H1 (cell line): ENCODE measurements at places on chromosomes 2 and 18.

DNA sequence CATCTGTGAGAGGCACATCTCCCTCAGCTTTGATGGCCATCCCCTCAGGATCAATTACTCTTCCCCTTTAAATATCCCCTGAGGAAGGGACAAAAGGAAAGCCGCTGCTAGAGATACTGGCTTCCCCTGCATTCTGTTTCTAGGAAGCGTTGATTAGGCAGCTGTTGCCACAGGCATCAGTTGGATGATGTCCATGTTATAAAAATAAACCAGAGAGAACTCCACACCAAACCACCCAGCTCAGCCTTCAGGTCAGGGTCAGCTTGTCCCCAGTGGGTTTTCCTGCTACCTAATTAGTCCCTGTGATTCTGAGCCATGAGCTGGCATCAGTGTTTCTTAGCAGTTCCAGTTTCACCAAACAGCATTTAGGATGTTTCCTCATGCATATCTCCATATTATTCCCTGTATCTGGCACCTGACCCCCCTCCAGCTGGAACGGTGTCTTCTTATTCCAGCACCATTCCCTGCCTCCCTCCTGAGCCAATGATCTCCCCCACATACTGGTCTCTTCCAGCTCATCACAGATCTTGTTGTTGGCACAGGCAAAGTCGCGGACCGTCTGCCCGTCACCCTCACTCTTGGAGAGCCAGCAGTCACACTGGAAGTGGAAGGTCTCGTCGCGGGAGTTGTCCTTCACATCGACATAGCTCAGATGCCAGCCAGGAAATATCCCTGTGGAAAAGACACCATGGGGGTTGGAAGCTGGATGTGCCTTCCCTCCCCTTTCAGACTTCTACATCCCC lies 168.4 kb downstream of the LOXHD1 start:
- DNase-seq: no peak

- no peak for DNase-seq
These were observed 100.7 kb downstream of the NUP35 start for GRCh38 chr2:183224948-183225347.

GRCh38 chr2:37573451-37574388 lies 97.7 kb downstream of the CDC42EP3 start:
- DNase-seq: no peak

- DNase-seq: no peak
These were observed 195.4 kb downstream of the SPP2 start for GRCh38 chr2:234245945-234246344.
